ENCODE measurements at places on chromosomes 1 and 21.
A peak's percentile ranks its signal among the peaks of the same experiment; 100 is the strongest.

DNA sequence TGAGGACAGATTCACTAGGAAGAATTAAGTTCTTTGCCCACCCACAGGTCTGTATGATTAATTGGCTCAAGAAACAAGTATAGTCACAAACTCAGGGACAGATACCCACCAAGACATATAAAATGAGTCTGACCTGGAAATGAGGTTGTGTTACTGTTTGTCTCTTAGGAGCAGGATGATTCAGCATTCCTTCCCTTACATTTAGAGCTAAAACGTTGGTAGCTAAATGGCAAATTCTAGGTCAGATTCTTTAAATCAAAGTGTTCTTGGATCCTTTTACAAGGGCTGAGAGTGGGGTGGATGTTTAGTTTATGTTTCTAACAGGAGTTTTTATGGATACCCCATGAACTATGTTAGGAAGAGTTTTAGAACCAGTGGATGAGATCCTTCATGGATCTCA is 4.7 kb downstream of the RIMKLA start:
- DNase-seq, result no peak

- no peak for DNase-seq
Measured at GRCh38 chr1:193118803-193119730, 2.8 kb upstream of the CDC73 start.

DNA sequence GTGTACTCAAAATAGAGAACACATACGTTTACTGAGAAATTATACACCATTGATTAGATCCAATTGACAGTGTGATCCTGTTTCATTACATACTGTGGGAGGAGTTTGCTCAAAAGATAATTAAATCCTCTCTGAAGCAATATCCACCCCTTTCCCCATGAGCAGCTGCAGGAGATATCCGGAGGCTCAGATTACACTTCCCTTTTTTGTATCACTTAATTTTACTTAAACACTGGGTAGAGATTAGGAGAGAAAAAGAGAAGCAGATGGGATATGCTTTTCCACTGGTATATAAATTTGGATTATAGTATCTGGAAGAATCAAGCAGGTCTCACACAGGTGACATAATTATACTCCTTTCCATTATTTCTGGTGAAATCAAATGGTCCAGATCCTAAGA is 333.3 kb upstream of the ZRANB2 start:
- DNase-seq, result no peak

- DNase-seq, result no peak
Measured at GRCh38 chr1:176199707-176200106, 7.4 kb downstream of the COP1 start.

DNA sequence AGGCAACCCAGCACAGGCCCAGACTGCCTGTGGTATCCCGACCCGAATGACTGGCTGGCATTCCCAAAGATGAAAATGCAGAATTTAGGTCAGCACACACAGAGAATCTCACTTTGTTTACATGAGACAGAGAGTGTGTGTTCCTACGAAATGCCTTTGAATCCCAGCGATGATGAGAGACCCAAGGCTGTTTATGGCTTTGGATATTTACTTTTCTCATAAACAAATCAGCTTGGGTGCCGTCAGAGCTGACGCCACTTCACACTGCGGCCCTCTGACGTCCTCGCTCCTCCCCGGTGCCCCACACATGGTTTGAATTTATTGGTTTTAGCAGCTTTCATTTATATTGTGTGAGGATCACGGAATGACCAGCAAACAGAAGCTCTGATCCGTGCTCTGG is 18.7 kb downstream of the TRABD2B start:
- DNase-seq, result no peak

GRCh38 chr1:12600880-12601633 is 17.0 kb downstream of the DHRS3 start:
- no peak for DNase-seq

DNA sequence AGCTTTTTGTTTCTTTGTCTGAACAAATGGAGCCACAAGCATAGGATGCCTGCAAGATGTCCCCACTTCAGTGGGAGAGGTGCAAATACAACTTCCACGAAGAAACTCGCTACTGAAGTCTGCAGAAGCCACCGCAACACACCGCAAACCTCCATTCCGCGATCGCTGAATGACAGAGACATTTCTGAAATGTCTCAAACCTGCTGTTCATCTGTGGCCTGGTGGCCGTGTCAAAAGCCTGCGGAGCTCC is 1.0 kb downstream of the TP53BP2 start:
- no peak for DNase-seq

DNA sequence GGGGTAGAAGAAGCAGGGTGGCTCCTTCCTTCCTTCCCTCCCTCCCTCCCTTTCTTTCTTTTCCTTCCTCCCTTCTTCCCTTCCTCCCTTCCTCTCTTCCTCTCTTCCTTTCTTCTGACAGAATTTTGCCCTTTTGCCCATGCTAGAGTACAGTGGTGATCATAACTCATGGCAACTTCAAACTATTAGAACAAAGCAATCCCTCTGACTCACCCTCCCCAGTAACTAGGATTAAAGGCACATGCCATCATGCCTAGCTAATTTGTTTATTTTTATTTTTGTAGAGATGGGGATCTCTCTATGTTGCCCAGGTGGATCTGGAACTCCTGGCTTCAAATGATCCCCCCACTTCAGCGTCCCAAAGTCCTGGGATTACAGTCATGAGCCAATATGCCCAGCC is 10.0 kb upstream of the RPE65 start:
- DNase-seq, result no peak

- no peak for DNase-seq
Measured at GRCh38 chr1:235399661-235400060, 32.4 kb downstream of the TBCE start.

DNA sequence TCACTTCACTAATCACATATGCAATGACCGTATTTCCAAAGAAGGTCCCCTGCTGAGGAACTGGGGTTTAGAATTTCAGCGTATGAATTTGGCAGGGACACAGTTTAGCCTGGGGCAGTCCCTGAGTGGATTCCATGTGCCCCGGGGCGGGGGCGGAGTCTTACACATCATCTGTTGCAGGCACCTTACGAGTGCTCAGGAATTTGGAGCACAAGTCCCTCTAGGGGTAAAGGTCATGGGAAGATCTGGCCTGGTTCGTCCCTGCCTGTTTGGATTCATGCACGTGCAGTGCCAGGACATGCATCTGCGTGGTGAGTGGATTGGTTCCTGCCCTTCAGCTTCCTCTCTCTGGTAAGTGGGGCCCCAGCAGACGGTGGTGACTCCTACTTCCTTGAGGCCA is 208.3 kb upstream of the C1orf174 start:
- DNase-seq, result peak; percentile 7

GRCh38 chr1:112841825-112842224 is 114.2 kb downstream of the SLC16A1 start:
- no peak for DNase-seq

DNA sequence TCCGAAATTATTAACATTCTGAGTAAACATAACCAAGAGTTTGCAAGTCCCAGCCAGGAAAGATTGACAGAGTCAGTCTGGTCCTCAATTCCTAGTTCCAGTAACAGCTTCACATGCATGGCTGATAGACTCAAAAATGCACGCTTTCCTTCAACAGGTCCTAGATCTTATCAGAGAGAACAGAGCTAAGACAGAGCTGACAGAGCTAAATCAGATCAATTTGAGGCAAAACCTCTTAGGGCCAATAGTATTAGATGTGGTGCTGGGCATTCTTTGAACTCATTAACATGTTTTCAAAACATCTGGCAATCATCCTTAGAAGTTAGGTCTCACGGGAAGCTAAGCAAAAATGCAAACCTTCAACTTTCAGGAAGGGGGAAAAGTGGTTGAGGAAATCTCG is 114.0 kb downstream of the GREM2 start:
- no peak for DNase-seq

Measured in right kidney (tissue), 9 donors.